HCEC 1CT (cell line): ENCODE measurements at places on chromosomes 6 and 20.

GRCh38 chr6:151317103-151317994 is 74.0 kb downstream of the ZBTB2 start:
- peak; percentile 78 for DNase-seq

GRCh38 chr6:154138793-154139192 is 99.8 kb downstream of the OPRM1 start:
- DNase-seq = no peak

- DNase-seq = no peak
Observed at GRCh38 chr6:17602888-17603287, 2.8 kb downstream of the FAM8A1 start.

GRCh38 chr6:8172530-8172929 is 70.2 kb upstream of the EEF1E1 start:
- no peak for DNase-seq

GRCh38 chr6:3857468-3858456 is 8.6 kb downstream of the FAM50B start:
- DNase-seq = no peak

DNA sequence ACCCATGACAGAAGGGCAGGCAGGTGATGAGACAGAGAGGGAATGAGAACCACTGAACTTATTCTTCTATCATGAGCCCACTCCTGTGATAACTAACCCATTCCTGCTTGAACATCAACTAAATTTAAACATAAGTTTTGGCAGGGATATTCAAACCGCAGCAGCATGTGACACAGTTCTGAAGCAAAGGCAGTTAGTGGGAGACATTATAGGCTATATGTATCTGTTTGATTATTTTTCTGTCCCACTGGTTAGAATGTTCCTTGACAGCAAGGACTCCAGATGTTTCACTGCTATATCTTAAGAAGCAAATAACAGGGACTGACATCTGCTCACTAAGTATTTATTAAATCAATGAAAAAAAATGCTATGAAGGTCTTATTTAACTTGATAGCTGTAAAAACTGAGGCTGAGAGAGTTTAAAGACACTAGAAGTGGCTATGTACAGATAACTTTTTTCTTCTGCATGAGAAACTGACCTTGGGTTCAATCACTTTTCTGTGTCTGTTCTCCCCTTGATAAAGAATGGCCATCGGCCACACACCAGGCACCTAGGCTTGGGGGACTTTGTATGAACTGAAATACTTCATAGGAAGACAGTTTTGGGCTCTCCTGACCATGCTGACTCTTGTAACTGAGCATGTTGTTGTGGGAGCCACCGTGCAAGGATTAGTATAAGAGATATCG is 90.9 kb downstream of the CEP162 start:
- DNase-seq = no peak

GRCh38 chr20:38479596-38479995 is 7.0 kb downstream of the RALGAPB start:
- DNase-seq = no peak

DNA sequence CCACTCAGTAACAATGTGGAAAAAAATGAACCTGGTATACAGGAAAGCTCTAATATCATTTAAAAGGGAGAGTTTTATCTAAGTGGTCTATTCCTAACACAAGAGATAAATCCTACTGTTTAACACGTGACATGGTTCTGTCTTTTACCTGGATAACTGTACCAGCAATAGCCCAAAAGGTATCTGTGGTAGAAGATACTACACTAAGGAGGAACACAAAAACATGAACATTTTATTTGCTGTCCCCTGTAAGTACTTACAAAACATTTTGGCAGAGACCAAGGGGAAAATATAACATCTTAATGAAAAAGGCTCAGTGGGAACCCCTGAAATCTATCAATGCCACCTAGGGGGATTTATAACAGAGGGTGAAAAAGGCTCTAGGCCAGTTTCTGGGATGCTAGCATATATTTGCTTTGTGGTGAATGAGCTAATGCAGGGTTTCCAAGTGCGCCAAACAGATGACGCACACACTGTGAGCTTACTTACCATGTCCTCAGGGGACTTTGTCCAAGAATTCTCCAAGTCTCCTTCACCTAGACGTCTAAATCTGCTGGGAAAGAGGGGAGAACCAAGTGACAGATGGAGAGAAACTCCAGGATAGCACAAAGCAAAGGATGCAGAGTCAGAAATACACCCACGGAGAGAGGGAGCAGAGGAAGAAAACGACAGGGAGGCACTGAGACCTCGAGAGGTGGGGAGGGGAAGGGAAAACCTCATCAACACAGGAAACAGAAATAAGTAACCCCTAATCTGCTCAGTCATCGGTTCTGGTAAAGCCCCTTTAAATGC is 147.9 kb upstream of the PRND start:
- peak; percentile 78 for DNase-seq

- no peak for DNase-seq
Observed at GRCh38 chr6:118974790-118975189, 39.8 kb upstream of the MCM9 start.

DNA sequence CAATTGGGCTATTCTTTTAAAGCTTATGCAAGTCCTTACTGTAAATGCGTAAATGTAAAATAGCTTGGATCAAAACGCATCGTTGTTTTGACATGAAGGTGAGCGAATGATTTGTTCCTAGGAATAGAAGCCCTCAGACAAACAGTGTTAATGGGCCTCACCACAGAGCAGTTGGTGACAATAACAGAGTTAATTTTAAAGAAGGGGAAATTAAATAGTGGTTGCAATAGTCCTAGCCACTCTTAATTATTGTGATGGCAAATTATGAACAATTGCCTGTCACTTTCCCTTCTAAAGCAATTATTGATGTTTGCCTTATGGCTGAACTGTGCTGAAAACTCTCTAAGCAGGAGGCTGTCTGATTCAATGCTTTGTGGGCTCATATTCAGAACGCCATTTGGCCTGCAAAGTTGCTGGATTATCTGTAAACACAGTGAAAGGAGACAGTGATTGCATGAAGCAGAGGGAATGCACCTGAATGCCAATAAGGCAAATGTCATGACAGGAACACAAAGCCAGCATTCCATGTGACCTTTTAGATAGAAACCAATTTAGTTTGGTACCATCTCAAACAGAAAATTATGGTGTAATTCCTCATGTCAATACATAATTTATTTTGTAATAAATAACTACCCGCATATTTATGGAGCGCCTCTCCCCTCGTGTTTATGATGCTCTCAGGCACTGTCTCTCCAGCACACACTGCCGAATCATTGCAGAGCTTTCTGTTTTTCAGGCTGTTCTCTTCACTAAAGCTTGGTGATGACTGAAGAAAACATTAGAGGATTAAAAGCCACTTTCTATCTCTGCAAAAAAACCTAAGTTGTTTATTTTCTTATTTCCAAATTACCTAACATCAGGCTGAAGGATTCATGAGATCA is 387.5 kb downstream of the HACE1 start:
- DNase-seq = no peak

- no peak for DNase-seq
Observed at GRCh38 chr6:71502168-71502567, 213.6 kb downstream of the OGFRL1 start.

DNA sequence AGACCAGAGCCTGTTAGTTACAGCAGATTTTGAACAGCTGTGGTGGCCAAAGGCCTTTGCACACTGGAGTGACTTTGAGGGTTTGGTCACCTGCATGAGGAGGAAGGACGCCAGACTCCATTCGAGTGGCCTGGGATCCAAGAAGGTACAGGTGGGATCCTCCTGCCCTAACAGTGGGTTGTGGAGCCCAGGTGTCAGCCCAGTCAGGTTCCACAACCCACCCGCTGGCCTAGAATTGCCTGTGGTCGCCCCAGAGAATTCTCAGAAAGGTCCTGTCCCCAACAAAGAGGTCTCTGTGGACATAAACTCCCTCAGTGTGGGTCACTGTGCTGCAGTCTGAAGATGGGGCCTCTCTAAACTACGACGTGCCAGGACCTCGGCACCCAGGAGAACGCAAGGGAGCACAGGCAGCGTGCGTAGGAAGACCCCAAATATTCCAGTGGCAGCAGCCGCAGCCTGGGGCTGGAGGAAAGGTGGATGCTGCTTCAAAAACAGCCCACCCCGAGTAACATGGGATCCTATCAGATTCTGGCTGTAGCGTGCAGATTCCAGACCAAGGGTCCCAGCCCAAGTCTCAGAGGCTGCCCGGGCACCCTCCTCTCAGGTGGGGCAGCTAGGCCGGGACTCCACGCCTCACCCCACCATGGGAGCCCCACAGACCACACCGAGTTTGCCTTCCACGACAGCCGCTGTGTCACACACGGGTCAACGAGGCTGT is 16.0 kb downstream of the ACSS1 start:
- DNase-seq = no peak

GRCh38 chr6:80489911-80490635 is 383.6 kb downstream of the BCKDHB start:
- DNase-seq = no peak

- DNase-seq = no peak
Observed at GRCh38 chr6:98831959-98832283, 2.5 kb upstream of the POU3F2 start.

DNA sequence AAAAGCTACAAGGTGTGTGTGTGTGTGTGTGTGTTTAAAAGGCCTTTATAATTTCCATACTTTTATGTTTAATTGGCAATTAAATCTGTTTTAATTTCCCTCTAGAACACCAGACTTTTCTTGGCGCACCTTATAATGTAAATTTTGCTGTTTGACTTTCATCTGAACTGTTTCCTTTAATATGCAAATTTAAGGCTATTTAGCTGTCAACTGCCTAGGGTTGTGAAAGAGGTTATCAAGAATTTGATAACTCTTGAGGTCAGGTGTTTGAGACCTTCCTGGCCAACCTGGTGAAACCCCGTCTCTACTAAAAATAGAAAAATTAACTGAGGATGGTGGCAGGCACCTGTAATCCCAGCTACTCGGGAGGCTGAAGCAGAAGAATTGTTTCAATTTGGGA is 4.0 kb upstream of the LHFPL5 start:
- no peak for DNase-seq

DNA sequence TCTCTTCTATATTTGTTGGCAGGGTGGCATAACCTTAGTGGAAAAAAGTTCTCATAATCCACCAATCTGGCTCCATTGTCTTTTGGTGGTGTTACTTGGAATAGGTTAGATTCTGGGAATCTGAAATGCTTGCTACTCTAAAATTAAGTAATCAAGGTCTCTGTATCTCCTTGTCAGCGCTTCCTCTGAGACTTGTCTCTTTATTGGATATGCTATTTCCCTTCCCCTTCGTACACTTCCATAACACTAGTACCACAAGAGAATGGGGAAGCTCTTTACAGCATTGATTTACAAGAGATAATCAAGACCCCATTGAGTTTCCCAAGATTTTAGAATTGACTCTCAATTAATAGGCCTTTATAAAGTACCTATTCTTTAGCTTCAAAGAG is 280.2 kb downstream of the ADGB start:
- DNase-seq = no peak

DNA sequence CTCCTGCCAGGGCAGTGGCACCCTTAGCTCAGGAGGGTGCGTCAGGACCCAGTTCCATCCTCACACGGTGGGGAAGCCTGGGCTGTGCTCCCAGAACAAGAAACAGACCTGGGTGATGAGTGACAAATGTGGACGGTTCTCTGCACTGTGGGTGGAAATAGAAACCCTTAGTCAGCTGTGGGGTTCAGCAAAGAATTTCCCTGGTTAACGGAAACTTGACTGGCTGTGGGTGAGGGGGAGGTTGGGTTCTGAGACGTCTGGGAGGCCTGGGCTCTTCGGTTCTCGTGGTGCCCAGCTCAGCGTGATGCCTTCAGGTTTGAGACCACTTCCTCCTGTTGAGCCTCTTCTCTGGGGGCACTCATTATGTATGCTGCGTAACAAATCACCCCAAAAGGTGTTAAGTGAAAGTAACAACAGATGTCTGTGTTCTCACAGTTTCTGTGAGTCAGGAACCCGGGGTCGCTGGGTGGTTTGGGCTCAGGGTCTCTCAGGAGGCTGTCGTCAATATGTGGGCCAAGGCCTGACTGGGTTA is 53.1 kb upstream of the FAM83D start:
- no peak for DNase-seq

- DNase-seq = no peak
Observed at GRCh38 chr20:5544712-5545111, 205.5 kb upstream of the SHLD1 start.

GRCh38 chr6:46098678-46099077 is 31.1 kb upstream of the ENPP4 start:
- DNase-seq = no peak

DNA sequence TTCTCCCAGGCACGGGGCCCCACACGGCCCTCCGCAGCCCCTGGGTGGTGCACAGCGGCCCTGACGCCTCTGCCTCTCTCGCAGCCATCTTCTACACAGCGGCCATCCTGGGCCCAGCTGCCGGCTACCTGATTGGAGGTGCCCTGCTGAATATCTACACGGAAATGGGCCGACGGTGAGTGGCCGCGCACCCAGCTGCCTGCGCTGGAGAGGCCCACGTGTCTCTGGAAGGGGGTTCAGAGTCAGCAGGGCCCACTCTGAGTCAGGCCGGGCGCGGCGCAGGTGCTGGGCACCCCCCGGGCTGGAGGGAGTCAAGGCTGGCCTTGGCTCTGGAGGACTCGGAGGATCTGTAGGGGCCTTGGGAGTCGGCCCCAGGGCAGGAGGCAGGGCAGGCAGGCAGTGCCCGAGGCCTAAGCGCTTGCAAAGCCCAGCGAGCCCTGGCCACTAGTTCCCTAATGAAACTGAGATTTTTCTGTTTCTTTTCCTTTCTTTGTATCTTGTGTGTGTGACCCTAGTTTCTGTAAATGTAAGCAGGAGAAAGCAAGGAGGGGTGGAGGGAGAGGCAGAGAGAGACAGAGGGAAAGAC is 16.4 kb downstream of the SLCO4A1 start:
- no peak for DNase-seq

DNA sequence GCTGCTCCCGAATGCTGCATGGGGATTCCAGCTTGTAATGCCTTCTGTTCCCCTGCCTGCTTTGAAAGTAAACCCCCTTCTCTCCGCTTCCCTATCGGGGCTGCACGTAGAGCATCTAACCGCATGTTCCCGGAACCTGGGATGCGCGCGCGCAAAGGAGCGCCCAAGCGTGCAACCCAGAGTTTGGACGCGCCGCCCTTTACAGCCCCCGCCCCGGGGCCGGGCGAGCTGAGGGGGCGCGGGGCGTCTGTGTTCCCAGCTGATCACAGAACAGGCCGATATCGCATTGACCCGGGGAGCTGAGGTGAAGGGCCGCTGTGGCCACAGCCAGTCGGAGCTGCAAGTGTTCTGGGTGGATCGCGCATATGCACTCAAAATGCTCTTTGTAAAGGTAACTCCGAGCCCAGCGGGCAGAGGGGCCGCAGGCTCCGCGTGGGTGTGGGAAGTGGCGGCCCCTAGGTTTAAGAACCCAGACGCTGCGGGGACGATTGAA is 1.4 kb downstream of the LAMP5 start:
- no peak for DNase-seq

DNA sequence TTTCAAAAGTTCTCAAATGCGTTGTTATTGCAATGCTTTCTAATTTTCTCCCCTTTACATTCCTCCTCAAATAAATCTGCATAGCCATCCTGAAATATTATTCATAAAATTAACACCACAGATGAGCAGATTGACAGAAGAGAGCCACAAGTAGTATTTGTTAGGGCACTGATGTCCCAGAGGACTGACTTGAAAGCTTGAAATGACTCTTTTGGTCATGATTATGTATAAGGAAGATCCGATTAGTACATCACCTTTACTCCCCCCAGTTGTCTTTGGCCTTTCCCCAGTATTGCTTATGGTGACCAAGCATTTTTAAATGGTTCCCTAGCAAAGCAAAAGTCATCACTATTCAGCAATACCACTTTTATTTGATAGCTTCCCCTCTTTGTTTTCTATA is 187.6 kb downstream of the ADAT2 start:
- DNase-seq = no peak

- peak; percentile 59 for DNase-seq
Observed at GRCh38 chr6:32108094-32108627, 977 bp downstream of the TNXB start.
